ENCODE measurements at places on chromosomes 5 and 9. TPM values are rescaled to one million over a fixed set of nuclear protein-coding genes. Genes with fewer than 3 reads are reported as not detected.

Gene CCNJL
- not detected for total RNA-seq

Gene OBP2B
- not detected for total RNA-seq

GRCh38 chr5:175464074-175464941 is 14.1 kb upstream of the SFXN1 start:
- H3K4me1 ChIP-seq: peaks cover 7% of the 10 kb centered on the region
- H3K4me3 ChIP-seq: no peak overlapping the region
- no peaks in the 10 kb centered on the region for H3K36me3 ChIP-seq
- no peak overlapping the region for H3K27ac ChIP-seq
- no peak for DNase-seq

Gene BTNL8
- not detected for total RNA-seq

Gene KLF4
- 1.5 TPM for total RNA-seq

Gene ZNF454
- total RNA-seq: not detected

Gene QRFP
- not detected for total RNA-seq

- H3K4me1 ChIP-seq: no peaks in the 10 kb centered on the region
- no peak for DNase-seq
- no peak overlapping the region for H3K4me3 ChIP-seq
- no peaks in the 10 kb centered on the region for H3K27me3 ChIP-seq
Observed at GRCh38 chr9:132283165-132283564, 71.6 kb downstream of the SETX start.

Gene TAF11L10
- total RNA-seq: not detected

- peaks cover 3% of the 10 kb centered on the region for H3K27me3 ChIP-seq
- no peaks in the 10 kb centered on the region for H3K4me1 ChIP-seq
- H3K4me3 ChIP-seq: no peak overlapping the region
- no peak for DNase-seq
- no peaks in the 10 kb centered on the region for H3K36me3 ChIP-seq
Observed at GRCh38 chr5:42691413-42691937, 65.1 kb upstream of the CCDC152 start.

Gene MAN1B1
- total RNA-seq: 81.7 TPM

DNA sequence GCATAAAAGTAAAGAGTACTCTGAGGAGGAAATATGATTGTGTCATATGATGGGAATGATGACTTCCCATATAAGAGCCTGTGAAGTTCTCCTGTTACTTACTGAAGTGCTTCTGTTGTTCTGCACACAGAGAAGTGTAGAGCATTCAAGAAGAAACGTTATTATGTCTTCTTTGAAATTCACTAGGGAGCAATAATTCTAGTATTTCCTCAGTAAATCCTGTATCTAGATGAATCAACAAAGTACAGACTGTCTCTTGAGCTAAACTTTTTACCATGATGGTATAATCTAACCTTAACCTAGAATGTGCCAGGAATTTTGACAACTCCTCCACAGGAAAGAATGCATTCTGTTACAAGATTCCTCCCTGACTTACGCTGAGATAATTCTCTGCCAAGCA is 18.9 kb upstream of the GHR start:
- H3K27me3 ChIP-seq: no peaks in the 10 kb centered on the region
- H3K4me1 ChIP-seq: no peaks in the 10 kb centered on the region
- no peak overlapping the region for H3K27ac ChIP-seq

GRCh38 chr5:1401536-1402138 is 43.6 kb downstream of the SLC6A3 start:
- no peak overlapping the region for H3K27ac ChIP-seq
- H3K27me3 ChIP-seq: no peaks in the 10 kb centered on the region
- H3K4me3 ChIP-seq: no peak overlapping the region
- H3K4me1 ChIP-seq: no peaks in the 10 kb centered on the region
- no peaks in the 10 kb centered on the region for H3K36me3 ChIP-seq

GRCh38 chr9:87615136-87615535 is 110.8 kb upstream of the CTSL start:
- H3K4me3 ChIP-seq: no peak overlapping the region
- DNase-seq: no peak
- H3K27me3 ChIP-seq: no peaks in the 10 kb centered on the region
- no peaks in the 10 kb centered on the region for H3K36me3 ChIP-seq
- no peak overlapping the region for H3K27ac ChIP-seq

DNA sequence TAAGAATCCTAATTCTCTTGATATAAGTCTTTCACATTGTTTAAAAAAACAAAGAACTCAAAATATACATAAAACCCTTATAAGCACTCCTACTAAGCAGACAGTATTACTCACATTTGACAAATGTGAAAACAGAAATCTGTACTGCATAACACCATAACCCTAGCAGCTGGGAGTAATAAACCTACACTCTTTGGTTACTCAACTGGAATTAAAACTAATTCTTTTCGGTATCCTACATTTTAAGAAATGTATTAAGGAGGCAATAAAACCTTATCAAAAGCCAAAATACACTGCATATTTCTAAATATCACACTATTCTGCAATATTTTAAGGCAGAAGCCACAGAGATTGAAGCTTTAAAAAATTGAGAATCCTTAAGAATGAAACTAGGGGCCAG is 6.8 kb downstream of the AUH start:
- H3K27ac ChIP-seq: no peak overlapping the region
- no peak overlapping the region for H3K4me3 ChIP-seq
- peaks cover 5% of the 10 kb centered on the region for H3K4me1 ChIP-seq

DNA sequence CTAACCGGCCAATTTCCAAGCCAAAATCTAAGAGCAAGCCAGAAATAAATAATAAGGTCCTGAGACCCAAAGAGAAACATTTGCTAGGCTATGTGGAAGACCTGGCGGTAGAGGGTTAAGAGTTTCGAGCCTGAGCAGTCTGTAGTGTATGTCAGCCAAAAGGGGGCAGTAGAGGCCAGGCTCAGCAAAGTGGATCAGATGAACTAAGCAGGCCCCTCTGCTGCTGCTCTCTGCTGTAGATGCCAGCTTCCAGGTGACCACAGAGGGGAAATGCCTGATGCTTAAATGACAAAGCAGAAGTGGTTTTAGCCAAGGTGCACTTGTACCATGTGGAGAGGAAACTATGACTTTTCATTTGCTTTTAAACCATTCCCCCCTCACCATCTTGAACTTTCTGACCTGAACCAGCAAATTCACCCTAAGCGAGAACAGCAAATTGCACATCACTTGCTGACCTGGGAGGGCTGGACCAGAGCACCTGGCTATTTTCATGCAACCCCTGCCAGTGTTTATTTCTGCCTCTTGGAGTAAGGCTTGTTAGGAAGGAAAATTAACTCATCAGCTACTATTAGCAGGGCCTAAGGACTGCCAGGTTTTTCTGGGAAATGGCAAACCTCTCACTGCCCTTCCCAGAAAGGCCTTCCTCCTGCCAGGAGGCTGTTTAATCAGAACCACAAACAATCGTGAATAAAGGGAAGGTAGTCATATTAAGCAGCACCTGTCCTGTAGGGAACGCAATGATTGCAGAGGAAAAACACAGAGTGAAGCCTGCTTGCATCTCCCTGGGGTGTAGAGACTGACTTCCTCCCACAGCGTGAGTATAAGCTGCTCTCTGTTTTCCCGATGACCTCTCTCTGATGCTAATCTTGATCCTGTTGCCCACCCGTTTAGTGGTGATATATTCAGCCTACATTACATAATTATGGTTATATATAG is 818.2 kb downstream of the TLR4 start:
- no peaks in the 10 kb centered on the region for H3K4me1 ChIP-seq
- no peaks in the 10 kb centered on the region for H3K36me3 ChIP-seq
- H3K4me3 ChIP-seq: no peak overlapping the region
- no peak for DNase-seq
- no peaks in the 10 kb centered on the region for H3K27me3 ChIP-seq

GRCh38 chr5:119378075-119378700 is 22.4 kb downstream of the TNFAIP8 start:
- no peak overlapping the region for H3K27ac ChIP-seq
- peaks cover 21% of the 10 kb centered on the region for H3K4me1 ChIP-seq
- DNase-seq: no peak
- no peaks in the 10 kb centered on the region for H3K27me3 ChIP-seq
- no peak overlapping the region for H3K4me3 ChIP-seq
- peaks cover 7% of the 10 kb centered on the region for H3K36me3 ChIP-seq

DNA sequence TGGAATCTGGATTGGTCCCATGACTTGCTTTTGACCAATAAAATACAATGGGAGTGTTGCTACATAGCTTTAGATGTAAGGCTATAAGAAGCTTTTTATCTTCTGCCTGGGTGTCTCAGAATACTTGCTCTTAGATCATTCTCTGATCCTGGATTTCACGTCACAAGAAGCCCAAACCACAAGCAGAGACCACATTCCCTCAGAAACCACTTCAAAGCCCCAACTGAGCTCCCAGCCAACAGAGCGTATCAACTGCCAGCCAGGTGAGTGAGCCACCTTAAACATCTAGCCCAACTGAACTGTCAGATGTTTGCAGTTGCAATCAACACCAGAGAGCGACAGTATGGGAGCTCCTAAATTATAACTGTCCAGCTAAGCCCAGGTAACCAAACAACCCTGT is 687.1 kb downstream of the TLE1 start:
- H3K27ac ChIP-seq: no peak overlapping the region
- H3K27me3 ChIP-seq: peaks cover 9% of the 10 kb centered on the region
- H3K4me1 ChIP-seq: no peaks in the 10 kb centered on the region
- no peaks in the 10 kb centered on the region for H3K36me3 ChIP-seq
- peak; percentile 4 for DNase-seq

Gene PCDHB9
- 0.26 TPM for total RNA-seq

DNA sequence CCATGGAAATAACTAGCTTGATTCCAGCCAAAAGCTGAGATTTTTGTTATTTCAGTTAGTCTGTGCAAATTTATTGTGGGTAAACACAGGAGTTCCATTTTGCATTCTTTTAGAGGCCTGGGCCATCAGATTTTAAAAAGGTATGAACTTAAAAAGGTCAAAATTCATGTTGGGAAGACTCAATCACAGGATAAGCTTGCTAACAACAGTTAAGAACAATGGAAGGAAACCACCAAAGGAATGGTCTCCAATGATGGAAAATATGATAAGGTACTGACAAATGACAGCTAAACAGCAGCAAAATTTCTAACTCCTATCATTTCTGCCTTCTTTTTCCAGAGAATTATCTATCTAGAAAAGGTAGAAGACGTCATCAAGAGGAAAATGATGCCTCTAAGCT is 16.0 kb downstream of the ABITRAM start:
- H3K27me3 ChIP-seq: no peaks in the 10 kb centered on the region
- no peak overlapping the region for H3K4me3 ChIP-seq
- H3K4me1 ChIP-seq: no peaks in the 10 kb centered on the region
- no peaks in the 10 kb centered on the region for H3K36me3 ChIP-seq
- H3K27ac ChIP-seq: no peak overlapping the region
